Umbilical cord (tissue), 2 donors: ENCODE measurements at places on chromosomes 4 and X.

- DNase-seq, result no peak
These were observed 212.7 kb downstream of the SH3BGRL start for GRCh38 chrX:81414630-81415029.

DNA sequence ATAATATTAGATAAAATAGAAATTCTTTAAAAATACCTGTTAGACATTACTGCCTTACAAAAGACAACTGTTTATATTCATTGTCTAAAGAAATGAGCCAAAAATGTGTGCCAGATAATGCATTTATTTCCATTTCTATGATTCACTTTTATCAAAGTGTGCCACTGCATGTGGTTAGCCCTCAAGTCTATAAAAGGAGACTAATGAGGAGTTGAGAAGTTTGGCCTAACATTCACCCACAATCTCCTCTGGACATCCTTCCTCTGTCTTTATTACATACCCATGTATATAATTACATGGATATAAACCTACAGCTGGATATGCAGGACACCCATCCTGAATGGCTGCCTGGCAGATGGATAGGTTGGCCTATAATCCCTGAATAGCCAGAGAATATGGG is 42.6 kb upstream of the PDE5A start:
- no peak for DNase-seq

DNA sequence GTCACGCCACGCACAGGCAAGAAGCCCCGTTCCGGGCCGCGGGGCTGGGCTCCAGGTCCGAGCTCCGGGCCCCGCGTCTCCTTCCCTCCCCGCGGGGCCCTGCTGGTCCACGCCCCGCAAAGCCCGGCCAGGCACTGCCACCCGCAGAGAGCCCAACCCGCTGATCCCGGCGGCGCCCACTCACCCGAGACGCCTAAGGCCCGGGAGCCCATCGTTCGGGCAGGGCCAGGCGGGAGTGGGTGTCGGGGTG is 870 bp downstream of the PDZD4 start:
- no peak for DNase-seq

DNA sequence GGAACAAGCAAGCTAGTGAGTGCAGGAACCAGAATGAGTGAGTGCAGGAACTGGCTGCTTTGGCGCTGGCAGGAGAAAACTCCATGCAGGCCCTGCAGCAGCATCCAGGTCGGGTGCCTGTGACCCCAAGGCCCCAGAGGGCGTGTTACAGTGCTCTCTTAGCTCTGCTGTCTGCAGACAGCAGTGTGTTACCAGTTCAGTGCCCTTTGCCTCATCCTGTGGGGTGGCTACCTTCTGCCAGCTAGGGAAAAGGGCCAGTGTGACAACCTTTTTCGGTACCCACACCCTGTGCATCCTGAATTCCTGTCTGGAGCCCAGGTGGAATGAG is 202.3 kb upstream of the SMIM31 start:
- DNase-seq, result no peak

GRCh38 chrX:153184787-153185186 is 5.7 kb downstream of the MAGEA1 start:
- no peak for DNase-seq

GRCh38 chr4:152556283-152556682 is 20.4 kb upstream of the FBXW7 start:
- no peak for DNase-seq

- DNase-seq, result no peak
These were observed 29.9 kb upstream of the CPLX1 start for GRCh38 chr4:855880-856224.

- DNase-seq, result no peak
These were observed 857.0 kb upstream of the LCORL start for GRCh38 chr4:18878561-18878960.

- no peak for DNase-seq
These were observed 8.2 kb upstream of the CNOT6L start for GRCh38 chr4:77827343-77827742.

- no peak for DNase-seq
These were observed 16.5 kb upstream of the SLC25A43 start for GRCh38 chrX:119382606-119383005.

- no peak for DNase-seq
These were observed 65.3 kb downstream of the PDLIM5 start for GRCh38 chr4:94516999-94517398.

DNA sequence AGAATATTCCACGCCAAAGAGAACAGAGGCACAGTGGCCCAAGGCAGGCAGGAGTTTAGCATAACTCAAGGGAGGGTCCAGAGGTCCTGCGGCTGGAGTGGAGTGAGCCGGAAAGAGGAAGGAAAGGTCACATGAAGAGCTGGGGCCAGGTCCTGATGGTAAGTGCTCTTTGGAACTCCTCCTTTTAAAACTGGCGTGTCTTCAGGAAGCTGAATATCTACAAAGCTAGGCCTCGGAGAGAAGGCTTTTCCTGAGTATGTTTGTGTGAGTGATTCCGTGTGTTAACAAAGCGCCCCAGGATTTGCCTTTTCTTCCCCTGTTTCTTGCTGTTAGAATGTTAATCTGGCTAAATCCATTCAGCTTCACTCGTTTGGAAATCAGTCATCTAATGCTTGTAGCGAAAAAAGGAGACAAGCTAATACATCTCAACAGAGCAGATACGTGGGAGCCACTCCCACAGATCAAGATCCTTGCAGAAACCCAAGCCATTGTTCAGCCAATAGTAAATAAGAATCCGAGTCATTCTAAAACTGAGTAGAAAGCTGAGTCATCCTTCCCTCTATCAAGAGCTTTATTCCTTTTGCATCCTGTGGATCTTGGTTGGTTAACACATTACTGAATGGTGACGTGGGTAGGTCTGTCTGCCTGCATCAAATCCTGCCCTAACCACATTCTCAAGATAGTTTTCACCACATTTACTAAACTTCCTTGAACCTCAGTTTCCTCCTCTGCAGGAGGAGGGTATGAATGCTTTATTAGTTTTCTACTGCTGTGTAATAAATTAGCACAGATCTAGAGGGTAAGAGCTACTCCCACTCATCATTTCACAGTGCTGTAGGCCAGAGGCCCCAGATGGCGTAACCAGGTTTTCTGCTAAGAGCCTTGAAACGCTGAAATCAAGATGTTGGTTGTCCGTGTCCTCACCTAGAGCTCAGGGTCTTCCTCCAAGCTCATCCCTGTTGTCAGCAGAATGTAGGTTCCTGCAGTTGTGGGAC is 43.2 kb upstream of the RBM47 start:
- DNase-seq, result peak; percentile 92

DNA sequence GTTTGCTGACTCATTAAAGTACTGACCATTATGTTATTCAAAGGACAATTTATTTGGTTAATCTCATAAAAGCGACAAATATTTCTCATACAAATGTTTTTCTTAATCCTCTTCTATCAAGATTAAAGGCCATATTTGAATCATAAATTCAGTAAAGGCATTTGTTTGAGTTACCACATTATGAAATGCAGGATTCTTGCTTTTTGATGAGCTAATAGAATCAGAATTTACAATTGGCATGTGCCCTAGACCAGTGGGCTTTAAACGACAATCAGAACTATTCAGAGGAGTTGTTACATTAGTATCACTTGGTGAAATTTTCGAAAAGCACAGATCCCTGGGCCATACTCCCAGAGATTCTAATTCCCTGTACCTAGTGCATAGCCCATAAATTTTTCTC is 55.3 kb downstream of the KLHL4 start:
- DNase-seq, result no peak

DNA sequence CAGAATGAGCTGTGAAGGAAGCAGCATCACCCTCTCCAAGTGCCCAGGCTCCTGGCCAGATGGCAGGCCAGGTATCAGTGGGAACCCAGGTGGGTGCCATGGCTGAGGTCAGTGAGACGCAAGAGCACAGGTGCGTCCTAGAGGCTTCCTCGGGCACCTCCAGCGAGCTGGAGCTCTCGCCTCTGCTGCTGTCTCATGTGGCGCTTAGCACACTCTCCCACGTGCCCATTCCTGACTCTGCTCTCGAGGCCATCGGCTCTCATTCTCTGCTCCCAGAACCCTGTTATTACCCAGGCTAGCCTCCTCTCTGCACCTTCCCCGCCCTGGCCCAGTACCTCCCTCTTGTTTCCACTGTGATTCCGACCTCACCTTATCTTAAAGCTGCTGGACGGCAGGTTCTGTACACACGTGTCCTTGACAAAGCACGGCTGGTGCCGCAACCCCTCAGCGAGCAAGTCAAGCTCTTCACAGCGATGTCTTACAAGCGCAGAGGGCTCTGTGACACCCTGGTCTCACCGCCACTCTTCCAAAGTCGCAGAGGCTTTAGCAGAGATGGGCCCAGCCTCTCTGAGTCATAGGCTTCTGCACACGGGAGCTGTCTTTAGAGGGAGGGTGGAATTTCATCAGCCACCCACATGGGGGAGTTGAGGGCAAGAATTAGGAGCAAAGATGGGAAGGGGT is 15.4 kb upstream of the MSANTD1 start:
- no peak for DNase-seq

DNA sequence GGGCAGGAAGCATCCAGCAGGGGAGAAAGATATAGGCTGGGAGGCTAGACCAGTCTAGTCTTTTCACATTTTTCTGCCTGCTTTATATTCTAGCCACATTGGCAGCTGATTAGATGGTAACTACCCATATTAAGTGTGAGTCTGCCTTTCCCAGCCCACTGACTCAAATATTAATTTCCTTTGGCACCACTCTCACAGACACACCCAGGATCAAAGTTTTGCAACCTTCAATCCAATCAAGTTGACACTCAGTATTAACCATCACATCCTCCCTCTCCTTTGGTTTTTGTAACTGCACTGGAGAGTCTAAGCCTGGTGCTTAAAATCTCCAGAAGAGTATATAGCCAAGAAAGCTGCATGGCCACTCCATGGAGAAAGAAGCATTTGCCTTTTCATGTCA is 560.4 kb downstream of the GRXCR1 start:
- no peak for DNase-seq

GRCh38 chr4:122755675-122756074 is 23.2 kb downstream of the BBS12 start:
- DNase-seq, result no peak

DNA sequence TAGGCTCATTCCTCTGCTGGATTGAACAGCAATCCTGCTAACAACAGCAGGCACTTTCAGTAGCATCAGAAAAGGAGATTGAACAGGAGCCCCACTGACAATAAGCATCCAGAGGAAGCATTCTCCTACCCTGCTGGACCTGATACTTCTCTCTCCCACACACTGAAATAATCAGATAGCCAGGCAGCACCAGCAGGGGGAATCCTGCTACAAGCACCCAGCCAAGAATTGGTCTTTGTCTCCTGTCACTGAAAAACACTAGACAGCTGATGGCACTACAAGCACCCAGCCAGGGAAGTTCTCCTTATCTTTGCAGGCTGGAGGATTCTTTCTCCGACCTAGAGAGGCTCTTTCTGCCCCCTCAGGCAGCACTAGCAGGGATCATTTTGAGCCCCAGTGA is 444.3 kb upstream of the GRIA3 start:
- no peak for DNase-seq

DNA sequence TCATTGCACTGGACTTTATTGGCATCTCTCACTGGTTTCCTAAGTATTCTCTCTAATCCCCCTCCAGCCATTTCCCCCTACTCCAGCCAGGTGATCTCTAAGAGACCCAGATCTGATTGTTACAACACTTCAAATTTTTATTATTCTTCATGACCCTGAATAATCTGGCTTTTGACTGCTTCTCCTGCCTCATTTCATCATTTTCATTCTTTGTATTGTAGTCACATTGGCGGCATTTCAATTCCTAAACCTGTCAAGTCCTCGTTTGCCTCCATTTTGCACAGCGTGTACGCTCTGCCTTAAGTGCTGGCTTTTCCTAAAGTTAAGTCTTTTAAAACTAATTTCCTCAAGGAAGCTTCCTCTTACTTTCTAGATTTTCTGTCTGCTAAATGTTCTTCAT is 31.6 kb downstream of the UBE2K start:
- no peak for DNase-seq

DNA sequence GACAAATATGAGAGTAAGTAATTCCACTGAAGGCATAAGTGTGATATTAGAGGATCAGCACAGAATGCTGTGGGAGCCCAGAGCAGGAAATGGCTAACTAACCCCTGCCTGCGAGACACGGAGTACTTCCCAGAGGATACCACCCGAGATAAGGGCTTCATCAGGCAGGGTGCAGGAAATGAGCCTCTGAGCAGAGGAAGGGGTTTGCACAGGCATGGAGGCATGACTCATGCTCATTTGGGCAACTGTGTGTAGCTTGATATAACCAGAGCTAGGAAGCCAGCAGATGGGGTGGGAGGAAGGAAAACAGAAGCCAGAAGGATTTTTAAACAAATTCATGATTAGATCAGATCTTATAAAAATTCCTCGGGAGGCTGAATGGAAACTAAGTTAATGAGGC is 70.0 kb upstream of the TSPAN5 start:
- peak; percentile 55 for DNase-seq
